ENCODE measurements at places on chromosomes 7 and 10.

- no peak for DNase-seq
Observed at GRCh38 chr10:42149027-42149700, 489.2 kb downstream of the ZNF33B start.

DNA sequence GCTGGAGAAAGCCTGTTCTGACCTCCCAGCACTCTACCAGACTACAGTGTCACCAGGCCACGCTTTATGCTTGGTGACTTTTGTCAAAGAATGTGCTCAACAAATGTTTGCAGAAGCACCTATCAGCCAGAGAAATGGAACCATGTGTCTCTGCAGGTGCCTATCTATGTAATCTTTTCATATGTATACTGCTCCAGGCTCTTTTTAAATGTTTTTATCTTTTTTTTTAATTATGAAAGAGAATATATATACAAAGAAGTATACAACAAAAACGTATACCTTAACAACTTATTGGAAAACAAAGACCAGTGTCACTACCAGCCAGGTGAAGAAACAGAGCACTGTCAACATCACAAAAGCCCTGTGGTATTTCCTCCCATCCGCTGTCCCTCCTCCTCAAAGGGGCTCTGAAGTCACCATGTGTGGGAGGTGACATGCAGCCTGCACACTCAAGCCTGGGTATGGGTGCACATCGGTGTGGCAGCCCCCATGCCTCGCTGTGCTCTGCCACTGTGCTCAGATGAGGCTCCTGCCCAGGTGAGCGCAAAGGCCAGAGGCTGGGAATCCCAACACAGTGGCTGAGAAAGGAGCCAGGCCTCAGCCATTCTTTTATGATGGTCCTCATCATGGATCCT lies 120.6 kb downstream of the CLEC2L start:
- no peak for DNase-seq

DNA sequence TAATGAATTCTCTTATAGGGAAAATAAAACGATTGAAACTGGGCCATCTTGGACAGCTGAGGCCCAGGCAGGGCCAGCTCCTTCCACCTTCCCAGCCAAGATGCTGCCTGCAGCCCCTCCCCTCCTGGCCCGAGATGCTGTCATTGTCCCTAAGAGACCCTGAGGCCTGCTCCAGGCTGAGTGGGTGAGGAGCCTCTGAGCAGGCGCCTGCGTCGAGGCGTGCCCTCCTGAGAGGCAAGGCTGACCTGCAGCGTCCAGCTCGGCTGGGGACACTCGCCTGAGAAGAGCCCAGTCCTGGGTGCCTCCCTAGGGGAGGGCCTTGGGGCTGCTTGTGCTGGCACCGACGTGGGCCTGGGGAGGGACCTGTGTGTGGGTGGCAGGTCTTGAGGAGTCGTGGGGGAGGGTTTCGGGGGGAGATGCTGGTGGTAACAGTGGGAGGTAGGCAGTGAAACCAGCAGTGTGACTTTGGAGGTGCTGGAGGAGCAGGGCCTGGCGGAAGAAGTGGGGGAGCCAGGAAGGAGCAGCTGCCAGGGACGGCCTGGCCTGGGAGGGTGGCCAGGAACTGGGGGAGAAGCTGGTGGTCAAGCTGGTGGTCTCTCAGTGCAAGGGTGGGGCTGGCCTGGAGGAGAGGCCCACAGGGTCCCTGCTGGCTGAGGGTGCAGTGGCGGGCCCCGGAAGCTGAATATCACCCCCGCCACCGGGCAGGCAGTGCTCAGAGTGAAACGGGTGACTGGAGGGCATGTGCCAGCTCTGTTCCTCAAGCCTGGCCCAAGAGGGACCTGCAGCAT lies 7.9 kb downstream of the GPR146 start:
- DNase-seq: no peak

DNA sequence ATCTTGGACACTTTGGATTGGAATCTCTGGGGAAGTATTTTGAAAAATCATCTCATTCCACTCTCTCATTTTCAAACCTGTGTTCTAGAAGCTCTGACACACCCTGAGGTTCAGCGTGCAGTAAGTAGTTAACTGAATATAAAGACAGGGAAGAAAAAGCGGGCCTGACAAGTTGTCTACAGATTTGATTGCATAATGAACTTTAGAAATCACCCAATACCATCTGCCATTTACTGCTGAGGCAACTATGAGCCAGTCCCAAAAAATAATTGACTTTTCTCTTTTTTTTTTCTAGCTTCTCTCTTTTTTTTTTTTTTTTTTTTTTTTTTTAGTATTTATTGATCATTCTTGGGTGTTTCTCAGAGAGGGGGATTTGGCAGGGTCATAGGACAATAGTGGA lies 29.5 kb downstream of the CDC123 start:
- DNase-seq: no peak

DNA sequence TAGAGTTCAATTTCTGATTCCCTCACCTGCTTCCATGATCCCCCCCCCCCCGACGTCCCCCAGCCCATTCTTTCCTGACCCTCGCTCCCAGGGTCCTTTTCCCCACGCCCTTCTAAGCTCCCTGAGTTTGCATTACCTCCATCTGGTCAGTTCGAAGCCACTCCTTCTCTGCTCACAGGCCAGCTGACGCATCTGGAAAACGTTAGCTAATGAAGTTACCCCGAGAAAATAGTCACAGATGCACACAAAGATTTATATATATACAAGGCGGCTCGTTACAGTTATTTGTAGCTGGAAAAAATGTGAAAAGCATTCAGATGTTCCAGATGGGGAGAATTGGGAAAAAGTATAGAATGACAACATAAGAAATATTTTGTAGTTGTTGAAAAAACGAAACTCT lies 630.0 kb upstream of the FOXK1 start:
- DNase-seq: no peak

DNA sequence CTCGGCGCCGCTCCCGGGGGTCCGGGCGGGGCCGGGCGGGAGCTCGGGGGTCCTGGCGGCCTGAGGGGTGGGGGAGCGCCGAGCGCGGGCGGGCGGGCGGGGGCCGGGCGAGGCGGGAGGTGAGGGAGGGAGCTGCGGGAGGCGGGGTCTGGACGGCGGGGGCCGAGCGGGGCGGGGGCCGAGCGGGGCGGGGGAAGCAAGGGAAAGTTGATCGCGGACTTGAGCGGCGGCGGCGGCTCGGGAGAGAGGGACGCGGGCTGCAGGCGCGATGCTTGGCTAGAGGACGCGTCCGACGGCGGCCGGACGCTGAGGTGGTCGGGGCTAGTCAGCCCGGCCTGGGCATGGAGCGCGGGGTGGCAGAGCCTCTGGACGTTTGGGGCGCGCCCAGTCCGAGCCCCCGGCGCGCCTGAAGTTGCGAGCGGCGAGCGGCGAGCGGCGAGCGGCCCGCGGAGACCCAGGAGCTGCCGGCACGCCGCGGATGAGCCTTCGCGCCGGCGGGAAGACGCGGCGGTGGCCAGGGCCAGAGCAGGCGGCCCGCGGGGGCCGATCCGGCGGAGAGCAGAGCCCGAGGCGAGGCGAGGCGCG lies at the start of gene CDH23:
TSS of gene CDH23 (plus strand) at position 210 of the 585 bp plus-strand sequence. CDS start 42,912 bp downstream, outside the sequence.
- DNase-seq: no peak

DNA sequence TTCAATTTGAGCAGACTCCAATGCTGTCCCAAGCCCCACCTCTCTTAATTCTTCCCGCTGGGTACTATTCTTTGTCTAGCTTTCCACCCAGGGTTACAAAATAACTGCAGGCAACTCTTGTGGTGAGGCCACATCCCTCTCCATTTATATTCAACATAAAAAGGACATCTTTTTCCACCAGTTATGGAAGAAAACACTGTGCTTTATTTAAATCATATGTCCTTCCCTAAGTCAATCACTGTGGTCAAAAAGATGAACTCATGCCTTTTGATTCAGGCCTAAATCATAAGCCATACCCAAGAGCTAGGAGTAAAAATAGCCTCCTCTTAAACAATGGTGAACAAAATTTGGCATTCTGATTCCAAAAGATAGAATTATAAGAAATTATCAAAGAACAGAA lies 386.0 kb downstream of the SEMA3D start:
- DNase-seq: no peak

- DNase-seq: no peak
Observed at GRCh38 chr7:68936471-68937035, 661.7 kb upstream of the AUTS2 start.

GRCh38 chr10:5317547-5318107 lies 47.1 kb upstream of the UCN3 start:
- peak; percentile 81 for DNase-seq

DNA sequence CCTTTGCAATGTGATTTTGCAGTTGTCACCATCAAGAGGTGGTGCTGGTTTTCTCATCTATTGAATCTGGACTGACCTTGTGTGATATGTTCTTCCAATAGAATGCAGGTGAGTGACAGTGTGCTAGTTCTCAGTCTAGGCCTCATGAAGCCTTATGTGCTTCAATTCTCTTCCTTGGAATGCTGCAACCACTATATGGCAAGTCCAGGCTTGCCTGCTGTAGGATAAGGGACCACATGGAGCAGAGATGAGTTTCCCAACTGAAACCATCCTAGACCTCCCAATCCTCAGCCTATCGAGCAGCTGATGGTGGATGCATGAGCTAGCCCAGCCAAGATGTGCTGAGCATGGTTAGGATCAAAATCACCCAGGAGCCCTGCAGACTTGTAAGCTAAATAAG lies 32.6 kb upstream of the ARHGAP21 start:
- DNase-seq: no peak

DNA sequence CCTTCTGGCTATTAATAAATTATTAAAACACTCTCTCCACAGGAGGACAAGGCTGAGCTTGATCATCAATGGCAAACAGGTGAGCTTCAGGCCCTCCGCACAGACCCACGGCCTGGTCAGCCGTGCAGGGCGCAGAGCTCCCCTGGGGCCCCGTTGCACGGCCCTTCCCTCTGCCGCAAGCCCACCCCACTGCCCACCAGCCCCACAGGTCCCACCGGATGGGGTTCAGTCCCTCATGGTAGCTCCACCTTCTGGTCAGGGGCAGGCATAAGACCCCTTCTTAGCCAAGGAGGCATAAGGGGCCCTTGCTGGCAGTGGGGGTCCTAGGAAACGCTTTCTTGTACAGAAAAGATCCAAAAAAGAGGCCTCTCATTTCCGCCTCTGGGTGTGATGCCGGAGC lies 84.6 kb downstream of the MAD1L1 start:
- DNase-seq: no peak

- DNase-seq: peak; percentile 53
Observed at GRCh38 chr7:133562621-133563020, 309.7 kb downstream of the EXOC4 start.

- no peak for DNase-seq
Observed at GRCh38 chr7:12069757-12070156, 141.3 kb upstream of the TMEM106B start.

GRCh38 chr7:30366606-30367005 lies 82.2 kb downstream of the ZNRF2 start:
- DNase-seq: no peak

All from GM03348 (cell line).